Right lobe of liver (tissue), 6 donors: ENCODE measurements at places on chromosomes 4 and X. TPM values are rescaled to one million over a fixed set of nuclear protein-coding genes. Genes with fewer than 3 reads are reported as not detected.

DNA sequence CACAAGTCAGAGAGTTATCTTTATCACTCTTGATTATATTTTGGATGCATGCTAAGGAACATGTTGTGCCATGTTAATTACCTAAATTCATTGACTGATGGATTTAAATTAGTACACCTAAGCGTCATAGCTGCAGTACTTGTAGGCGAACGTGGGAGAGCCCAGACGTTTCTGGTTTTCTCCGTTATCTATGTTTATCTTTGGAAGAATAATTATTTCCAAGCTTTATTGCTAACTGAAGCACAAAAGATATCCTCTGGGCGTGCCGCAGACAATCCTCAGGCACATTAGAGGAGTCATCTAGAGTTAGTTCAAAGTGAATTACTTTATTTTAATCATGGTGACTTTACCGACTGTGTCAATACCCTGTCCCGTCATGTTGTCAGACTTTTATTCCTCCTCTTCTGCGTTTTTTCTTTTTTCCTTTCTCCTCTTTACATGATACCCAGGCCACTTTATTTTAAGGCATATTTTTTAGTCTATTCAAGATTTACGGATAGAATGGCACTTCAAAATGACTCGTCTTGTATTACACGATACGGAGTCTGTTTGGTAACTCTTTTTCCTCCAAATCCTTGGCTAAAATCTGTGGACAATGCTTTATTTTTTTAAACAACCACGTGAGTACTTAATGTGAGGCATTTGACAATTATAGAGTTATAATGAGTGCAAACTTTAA, 632.0 kb upstream of the TENM3 start:
- DNase-seq, result no peak

DNA sequence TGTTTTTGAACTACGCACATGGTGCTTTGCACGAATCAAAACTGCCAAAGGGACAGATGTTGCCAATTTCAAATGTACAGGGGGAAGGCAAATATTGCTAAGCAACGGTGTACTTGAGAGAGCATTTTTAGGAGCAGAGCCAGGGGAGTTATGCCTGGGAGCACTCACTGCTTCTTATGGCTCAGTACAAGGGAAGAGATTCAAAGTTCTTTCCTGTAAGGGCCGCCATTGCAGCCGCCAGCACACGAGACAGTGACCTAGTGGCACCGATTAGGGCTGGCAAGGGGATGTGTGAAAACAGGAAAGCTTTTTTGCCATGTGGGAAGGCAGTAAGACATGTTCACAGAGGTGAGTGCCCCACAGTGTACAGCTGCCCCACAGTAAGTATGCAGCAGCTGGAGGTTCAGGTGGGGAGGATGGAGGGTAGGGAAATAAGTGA, 133.8 kb downstream of the AFF1 start:
- DNase-seq, result no peak

DNA sequence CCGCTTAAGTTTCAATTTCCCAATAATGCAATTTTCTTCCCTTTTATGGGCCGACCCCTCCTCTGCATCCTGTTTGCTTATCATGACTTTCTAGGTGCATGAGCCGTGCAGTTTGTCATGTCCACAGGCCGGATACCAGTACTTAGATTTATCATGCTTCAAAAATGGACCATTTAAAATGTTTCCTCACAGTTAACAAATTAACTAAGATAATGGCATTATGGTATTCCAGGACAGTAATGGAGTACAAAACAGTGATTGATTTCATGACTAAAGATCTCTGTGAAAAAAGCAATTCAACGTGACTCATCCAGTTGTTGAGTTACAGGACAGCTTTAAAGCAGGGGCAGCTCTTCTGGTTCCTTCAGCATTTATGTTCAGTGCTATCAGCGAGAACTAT, 23.0 kb downstream of the SNX25 start:
- DNase-seq, result peak; percentile 46

- DNase-seq, result no peak
Observed at GRCh38 chrX:53481093-53481492, 46.9 kb upstream of the HSD17B10 start.

SSX2B gene
- not detected for total RNA-seq

NAT8L gene
- not detected for total RNA-seq

DNA sequence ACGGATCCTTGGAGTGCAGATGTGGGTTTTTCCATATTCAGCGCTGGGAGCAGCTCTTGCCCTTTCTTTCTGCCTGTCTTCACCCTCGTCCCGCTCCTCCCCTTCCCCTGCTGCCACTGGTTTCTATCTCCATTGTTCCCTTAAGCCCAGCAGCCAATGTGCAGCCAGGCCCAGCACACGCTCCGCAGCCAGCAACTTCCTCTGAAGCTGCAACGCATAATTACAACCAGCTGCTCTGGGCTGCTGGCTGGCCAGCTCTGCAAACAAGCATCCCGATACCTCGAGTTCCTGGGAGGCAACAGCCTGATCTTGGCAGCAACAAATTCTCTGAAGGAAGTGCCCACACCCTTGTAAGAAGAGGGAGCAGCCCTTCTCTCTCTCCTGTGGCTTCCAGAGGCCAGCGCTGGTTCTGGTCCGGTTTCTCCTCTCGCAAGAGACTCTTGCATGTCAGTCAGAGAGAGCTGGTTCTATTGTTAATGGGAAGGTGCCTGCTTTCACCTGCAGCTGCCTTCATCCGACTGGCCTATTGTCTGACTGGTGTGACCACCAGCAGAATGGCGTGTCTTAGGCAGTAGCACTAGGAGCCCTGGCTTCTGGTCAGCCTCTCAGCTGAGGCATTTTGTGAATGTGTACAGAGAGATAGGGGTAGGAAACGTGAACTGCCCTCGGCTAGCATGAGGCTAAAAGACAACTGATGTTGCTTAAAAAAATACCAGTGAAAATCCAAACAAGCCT, 83.8 kb upstream of the MAML3 start:
- peak; percentile 66 for DNase-seq

DNA sequence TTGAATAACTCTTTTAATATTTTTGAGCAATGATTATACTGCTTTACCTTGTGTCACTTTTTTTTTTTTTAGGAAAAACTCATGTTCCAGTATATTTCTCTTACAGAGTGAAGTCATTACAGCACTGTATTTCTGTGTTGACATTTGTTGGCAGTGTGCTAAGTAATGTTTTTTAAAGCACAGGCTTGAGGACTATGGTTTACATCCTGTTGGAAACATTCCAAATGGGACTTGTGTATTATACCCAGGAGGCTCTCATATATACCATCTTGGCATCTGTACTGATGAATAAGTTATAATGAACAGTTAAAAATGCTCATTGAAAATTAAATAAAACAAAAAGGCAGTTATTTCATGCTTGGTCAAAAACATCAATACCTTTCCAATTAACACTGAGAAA, 33.8 kb downstream of the CEP44 start:
- DNase-seq, result no peak

PNMA5 gene
- not detected for total RNA-seq

- peak; percentile 82 for DNase-seq
Observed at GRCh38 chr4:145736241-145736831, 56.4 kb downstream of the C4orf51 start.

- DNase-seq, result no peak
Observed at GRCh38 chrX:80876877-80877276, 67.2 kb upstream of the BRWD3 start.

DNA sequence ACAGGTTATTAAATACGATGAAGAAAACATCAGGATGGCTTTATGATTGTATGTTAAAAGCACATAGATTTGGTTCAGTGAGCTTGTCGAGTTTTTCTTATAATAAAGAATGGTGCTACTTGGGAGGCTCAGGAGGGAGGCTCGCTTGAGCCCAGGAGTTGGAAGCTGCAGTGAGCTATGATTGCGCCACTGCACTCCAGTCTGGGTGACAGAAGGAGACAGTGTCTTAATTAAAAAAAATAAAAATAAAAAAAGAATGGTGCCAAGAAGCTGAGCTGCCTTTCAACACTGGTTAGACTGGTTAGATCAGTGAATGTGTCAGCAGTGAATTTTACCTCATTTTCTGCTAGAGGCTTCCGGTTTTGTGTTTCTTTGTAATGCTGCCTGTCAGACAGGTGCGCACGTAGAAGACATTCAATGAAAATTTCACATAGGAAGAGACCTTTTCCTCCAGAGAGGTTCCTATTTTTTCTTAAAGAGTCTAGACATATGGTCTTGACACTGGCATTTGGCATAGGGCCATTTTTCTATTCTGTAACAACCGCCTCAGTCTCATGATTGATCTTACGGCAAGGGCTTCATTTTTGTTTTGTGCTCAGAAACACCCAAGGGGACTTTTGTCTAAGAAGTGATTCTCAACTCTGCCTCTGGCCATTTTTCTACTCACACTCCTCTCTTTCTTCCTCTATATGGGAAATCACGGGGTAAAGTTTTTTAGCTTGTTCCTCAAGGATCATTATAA, 15.0 kb upstream of the ARSF start:
- no peak for DNase-seq

DNA sequence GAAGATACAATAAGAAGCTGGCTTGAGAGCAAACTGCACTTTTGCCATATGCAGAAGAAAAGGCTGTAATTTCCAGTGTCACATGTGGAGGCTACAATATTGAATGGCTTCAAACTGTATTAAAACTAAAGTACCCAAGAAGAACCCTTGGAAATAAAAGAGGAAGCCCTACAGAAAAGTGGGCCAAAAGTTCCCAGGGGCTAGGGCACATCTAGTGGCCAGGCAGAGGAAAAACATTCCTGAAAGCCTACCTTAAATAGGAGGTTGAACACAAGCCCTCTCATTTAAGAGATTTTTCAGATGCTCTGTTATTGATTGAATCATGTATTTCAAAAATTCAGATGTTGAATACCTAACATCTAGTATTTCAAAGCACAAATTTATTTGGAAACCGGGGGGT, 40.6 kb upstream of the PRDX4 start:
- no peak for DNase-seq

GRCh38 chr4:40804598-40804997, 54.8 kb downstream of the NSUN7 start:
- DNase-seq, result no peak

PABPC1L2A gene
- not detected for total RNA-seq

GDPD2 gene
- total RNA-seq, result not detected

- DNase-seq, result no peak
Observed at GRCh38 chr4:167826281-167826680, 266.1 kb upstream of the ANXA10 start.

DNA sequence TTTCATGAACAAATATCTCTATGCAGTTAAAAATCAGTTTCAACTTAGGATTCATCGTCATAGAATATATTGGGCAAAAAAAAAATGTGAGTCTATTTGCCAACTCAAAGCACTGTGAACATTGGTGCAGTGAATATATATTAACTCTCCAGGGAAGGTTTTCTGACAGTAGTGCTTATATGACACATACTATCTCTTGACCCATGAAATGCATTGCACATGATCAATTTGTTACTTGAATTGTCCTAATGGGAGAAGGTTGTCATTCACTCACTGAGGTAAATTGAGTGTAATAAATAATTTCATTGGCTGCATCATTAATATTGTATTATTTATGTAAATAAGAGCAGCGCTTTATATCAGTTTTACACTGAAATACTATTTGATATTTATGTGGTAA, 2458.5 kb downstream of the ARAP2 start:
- no peak for DNase-seq

- DNase-seq, result no peak
Observed at GRCh38 chr4:177077095-177077971, 232.3 kb upstream of the NEIL3 start.

DNA sequence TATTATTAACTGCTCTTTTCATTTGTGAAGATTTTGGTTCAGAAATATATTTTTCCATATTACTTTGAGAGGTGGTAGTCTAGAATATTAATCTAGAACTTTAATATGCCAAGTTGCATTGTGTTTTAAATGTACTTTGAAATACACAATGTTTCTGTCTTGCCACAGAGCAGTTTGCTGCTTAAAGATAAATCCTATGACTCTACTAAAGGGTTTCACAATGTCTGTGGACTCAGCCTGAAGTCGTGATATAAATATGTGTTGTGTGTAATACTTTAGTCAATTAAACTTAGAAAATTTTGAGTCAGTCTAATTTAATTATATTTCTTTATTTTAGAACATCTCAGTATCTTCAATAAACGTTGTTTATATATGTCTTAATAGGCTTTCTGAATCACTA, 1771.7 kb upstream of the PCDH7 start:
- no peak for DNase-seq

DNA sequence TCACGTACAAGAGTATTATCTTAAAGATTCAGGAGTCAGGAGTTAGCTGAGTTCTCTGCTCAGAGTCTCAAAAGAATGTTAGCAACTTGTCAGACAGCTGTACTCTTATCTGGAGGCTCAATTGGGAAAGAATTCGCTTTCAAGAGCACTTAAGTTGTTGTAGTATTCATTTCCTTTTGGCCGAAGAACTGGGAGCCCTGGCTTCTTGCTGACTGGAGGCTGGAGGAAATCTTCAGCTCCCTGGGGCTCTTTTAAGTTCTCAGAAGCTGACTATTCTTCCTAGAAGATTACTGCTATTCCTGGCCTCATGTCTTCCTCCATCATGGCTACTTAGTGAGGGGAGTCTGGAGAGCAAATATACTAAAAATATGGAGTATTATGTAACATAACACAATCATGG, 587.2 kb downstream of the EPHA5 start:
- DNase-seq, result no peak

GYPE gene
- not detected for total RNA-seq

CENPVL2 gene
- total RNA-seq, result not detected

- no peak for DNase-seq
Observed at GRCh38 chrX:46599051-46599560, 25.5 kb downstream of the CHST7 start.

DNA sequence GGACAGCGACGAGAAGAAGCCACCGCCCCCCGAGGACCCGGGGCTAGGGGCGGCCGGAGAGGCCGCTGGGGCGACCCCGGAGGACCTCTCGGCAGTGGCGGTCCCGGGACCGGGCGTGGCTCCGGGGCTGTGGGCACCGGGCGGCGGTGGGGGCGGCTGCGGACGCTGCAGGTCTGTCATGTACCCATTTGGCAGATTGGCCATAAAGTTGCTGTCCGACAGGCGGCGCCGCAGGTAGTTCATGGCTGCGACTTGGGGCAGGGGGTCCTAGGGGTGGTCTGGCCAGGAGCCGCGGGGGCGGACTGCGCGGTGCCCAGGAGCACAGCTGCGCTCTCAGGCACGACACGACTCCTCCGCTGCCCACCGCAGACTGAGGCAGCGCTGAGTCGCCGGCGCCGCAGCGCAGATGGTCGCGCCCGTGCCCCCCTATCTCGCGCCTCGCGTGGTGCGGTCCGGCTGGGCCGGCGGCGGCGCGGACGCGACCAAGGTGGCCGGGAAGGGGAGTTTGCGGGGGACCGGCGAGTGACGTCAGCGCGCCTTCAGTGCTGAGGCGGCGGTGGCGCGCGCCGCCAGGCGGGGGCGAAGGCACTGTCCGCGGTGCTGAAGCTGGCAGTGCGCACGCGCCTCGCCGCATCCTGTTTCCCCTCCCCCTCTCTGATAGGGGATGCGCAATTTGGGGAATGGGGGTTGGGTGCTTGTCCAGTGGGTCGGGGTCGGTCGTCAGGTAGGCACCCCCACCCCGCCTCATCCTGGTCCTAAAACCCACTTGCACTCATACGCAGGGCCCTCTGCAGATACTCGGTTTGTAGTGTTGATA, at the start of gene SYN1:
TSS of gene SYN1 (minus strand) at position 372 of the 817 bp plus-strand sequence. CDS start at position 243, 129 bp downstream.
- DNase-seq, result peak; percentile 66

- DNase-seq, result peak; percentile 55
Observed at GRCh38 chrX:118603981-118604380, 108.4 kb downstream of the DOCK11 start.
